Stimulated activated CD8-positive, alpha-beta memory T cell treated with anti-CD3 and anti-CD28 coated beads, Interleukin-15, amount 100 ng/mL, for 48 hours (primary cell): ENCODE measurements at places on chromosomes 2 and 18.

DNA sequence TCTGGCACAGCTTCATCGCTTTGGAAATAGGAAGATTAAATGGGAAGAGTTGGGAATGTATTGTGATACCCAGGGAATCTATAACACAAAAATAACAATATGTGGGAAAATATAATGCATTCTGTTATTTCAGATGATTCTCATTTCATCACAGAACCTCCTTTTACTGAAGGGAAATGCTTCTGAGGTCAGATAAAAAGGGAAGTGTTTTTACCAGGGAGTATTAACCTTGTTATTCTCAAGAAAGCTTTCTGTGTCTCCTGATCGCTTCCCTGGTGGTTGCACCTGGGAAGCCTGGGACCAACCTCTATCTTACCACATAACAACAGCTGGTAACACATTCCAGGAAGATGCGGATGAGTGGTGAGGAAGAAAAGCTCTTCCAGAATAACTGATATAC is 47.2 kb downstream of the SCG2 start:
- DNase-seq, result no peak

DNA sequence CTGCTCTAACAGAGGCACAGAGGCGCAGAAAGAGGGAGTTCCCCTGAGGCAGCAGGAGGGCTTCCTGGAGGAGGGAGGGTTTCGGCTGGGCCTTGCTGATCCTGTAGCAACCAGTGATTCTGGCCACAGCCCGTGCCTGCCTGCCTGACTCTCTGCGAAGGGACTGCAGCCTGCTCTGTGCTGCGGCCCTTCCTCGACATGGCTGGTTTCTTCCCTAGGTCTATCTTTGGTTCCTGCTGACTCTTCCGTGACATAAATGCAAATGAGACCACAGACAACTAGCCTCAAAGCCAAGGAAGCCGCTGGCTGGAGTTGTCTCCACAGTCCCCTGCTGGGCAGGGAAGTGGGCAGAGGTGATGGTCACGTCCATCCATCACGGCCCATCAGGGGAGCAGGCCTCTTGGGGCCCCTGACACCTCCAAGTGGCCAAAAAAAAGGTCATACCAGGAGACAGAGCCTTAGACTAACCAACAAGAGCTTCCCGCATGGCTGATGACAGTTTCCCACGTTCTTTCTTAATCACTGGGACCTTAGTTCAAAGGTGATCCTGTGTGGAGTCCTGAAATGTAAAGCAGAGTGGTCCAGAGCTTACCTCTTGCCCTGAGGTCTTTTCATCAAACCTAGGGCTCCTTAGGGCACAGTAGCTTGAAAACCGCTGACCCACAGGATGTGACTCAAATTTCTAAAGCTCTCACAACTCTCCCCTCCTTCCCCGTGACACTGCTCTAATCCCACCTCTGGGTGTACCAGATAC is 55.3 kb downstream of the HS1BP3 start:
- no peak for DNase-seq

- DNase-seq, result no peak
These were observed 915 bp downstream of the CUL3 start for GRCh38 chr2:224584111-224584784.

DNA sequence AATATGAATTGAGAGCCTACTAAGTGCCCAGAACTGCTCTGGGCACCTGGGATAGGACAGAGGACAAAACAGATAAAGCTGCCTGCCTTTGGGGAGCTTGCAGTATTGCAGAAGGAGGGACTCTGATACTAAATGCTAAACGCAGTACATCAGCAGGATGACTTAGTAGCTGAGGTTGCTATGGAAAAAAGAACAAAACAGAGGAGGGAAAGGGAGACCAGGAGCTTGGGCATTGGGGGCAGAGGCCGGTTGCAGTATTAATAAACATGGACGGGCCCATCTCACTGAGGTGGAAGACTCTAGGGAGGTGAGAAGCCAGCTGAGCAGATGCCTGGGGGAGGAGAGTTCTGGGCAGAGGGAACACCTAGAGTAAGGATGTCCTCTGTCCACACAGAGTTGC is 66.1 kb upstream of the SP3 start:
- DNase-seq, result no peak

GRCh38 chr2:135299165-135299564 is 231.9 kb downstream of the ZRANB3 start:
- DNase-seq, result no peak
